ENCODE measurements at places on chromosomes 4 and X.
A peak's percentile ranks its signal among the peaks of the same experiment; 100 is the strongest.

DNA sequence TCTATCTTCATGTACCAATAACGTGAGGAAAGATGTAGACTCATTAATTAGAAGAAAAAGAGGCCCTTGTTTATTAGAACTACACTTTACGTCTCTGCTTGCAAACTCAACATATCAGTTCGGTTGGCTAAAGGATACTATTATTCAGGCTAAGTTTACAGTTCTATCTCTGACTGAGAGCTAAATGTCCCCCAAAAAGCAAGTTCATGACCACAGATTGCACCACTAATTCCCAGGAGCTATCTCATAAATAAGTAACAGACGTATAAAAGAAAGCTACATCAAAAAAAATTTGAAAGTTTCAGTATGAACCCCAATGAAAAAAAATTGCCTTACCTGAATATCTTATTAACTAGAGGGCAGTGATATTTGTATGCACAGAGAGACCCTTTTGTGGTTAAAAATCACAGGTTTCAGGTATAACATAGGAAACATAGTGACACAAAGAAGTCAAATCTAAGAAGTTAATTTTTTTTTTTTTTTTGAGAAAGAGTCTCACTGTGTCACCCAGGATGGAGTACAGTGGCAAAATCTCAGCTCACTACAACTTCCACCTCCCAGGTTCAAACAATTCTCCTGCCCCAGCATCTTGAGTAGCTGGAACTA is 128.9 kb downstream of the MAB21L2 start:
- DNase-seq = no peak

GRCh38 chr4:28675582-28675981 is 1814.9 kb downstream of the STIM2 start:
- DNase-seq = no peak

DNA sequence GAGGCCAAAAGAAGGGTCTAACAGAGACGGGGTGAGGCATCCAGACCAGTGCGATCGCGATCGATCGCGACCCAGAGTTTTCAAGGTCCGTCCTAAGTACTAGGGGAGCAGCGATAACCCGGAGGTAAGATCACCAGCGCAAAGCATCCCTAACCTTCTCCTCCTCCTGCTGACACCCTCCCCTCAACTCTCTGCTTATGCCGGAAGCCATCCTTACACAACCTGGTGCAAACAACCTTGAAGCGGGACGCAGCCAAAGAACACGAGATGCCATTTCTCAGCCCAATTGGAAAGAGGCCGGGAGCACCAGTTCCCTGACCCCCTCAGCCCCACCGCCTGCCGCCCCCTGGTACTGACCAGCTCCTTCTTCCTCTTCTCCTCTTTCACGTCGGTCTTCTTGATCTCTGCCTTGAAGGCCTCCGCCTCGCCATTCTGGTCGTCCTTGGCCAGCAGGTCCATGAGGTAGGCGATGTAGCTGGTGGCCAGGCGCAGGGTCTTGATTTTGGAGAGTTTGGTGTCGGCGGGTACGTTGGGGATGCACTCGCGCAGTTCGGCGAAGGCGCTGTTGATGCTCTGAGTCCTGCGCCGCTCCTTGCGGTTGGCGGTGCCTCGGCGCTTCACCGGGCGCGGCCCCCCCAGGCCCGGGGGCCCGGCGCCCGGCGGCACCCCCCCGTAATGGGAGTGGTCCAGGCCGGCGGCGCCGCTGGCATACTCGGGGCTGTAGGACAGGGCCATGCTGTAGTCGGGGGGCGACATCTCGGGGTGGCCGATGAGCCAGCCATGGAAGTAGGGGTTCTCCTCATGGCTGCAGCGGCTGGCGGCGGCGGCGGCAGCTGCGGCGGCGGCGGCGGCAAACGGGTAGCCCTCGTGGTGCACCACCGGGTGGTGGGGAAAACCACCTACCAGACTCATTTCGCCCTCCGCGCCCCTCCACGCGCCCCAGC is 1.4 kb downstream of the HAND2 start:
- no peak for DNase-seq

- DNase-seq = no peak
Observed at GRCh38 chrX:427812-428725, 41.4 kb upstream of the PPP2R3B start.

DNA sequence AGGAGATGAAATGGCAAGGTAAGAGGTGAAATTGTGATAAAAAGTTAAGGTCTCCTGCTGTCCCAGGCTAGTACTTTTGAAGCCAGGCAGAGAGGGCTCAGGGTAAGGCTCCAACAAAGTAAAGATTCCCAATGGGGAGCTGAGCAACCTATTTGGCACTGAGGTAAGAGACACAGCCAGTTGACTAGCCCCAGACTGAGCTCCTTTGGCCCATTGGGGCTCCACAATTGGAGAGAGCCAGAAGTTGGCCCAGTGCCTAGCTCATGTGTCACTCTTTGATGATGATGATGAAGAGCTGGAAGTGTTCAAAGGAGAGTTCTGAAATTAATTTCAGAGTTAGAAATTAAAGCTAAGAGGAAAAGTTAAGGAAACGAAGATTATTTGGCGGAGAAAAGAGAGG is 94.6 kb downstream of the RLIM start:
- no peak for DNase-seq

DNA sequence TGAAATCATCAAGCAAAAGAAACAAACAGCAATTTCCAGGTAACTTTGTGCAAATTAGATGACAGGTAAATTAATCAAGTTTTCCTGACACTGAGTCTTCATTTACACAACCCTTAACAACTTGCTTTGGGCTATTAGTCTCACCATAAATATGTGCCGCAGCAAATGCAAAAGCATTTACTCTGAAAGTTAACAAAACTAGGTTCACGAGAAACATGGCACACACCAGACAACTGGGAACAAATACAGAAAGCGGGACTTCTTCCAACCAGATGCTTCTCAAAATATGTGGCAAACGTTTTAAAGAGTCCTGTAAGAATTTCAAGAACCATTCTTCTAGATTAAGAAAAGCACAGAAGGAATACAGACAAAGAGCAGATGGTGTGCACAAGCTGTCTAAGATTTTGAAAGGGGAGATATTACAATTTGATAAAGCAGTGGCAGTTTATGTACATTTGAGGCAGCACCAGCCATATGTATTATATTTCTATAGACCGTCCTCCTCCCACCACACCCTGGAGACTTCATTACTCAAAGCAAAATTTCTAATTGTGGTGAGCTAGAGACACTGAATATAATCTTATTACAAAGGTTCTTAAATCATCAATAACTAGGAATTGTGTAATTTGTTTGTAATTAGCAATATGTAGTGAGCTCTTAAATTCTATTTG is 192.5 kb upstream of the ADAMTS3 start:
- DNase-seq = no peak

DNA sequence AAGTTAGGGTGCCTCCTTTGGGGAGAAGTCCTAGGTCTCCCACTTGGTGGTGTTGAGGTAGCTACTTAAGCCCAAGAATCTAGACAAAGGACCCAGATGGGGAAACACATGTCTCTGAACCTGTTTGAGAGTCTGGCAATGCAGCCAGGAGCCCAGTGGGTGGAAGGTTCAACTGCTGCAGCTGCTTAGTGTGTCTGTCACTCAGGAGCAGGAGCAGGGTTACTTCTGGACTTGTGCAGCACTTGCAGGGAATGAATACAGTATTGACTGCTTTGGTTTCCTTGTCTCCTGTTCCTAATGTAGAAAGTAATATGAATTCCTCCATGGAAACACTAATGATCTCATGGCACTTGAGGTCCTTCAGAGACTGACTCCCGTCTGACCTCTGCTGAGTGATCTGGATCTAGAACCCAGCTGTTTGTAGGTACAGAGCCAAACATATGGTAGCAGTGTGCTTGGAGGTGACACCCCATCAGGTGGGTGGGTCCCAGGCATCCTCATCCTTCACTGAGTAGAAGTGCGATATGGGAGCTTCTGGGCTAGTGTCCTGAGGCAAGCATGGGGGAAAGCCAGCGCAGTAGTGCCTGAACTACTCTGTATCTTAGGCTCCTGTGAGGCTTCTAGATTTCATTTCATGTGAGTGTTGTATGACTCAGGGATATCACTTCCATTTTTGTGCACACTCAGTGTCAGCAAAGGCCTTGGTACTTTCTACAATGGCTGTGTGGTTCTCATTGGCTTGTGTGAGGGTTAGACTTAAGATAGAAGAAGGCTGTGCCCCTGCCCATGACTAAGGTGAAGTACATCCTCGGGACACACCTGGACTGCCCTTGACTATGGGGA is 85.0 kb upstream of the WDR1 start:
- DNase-seq = no peak

- DNase-seq = no peak
Observed at GRCh38 chrX:150935467-150935866, 37.0 kb upstream of the CD99L2 start.

GRCh38 chr4:139769364-139769763 is 103.7 kb downstream of the MGST2 start:
- no peak for DNase-seq

DNA sequence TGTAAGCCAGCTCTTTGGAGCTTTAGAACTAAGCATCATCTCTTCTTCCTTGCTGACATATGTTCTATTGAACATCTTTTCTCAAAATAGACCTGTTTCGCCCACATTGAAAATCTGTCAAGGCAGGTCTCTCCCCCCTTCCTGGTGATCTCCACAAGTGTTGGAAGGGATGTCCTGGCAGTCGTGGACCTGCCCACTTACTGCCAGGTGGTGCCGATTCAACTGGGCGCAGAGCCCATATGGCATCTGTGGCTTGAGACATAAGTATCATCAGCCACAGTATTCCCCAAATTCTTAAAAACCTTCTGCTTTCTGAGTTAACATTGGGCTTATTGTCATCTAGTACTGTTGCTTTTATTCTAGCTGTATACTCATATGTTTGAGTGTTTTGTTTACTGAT is 969.3 kb upstream of the FTHL17 start:
- no peak for DNase-seq

GRCh38 chr4:111678479-111678878 is 466.8 kb upstream of the FAM241A start:
- no peak for DNase-seq

DNA sequence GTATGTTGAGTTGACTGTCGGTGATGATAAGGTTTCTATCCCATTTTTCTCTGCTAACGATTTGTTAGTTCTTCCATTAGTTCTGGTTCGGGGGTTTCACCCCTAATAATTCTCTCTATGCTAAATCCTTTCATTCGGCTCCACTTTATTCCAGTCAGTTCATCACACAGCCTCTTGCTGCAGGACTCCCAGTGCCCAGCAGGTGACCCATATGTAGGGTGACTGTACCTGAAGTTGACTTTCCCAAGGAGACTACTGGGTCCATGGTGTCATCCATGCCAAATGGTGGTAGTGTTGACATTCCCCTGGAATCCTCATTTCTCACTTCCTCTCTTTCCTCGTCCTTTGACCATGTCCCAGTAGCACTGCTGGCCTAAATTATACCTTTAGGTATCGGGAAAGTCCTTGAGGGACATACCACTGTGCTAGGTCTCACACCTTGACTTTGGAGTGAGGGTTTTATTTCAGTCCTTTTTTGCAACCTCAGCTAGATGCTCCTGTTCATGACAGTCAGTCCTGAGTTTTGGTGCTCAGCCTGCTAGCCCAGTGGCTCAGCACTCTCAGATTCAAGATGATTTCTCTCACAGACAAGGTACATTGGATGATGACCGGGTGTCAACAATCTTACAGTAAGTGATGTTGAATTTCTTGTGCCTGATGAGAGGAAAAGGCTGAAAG is 105.1 kb upstream of the ARHGAP24 start:
- DNase-seq = no peak

GRCh38 chr4:84753321-84753972 is 170.5 kb downstream of the CDS1 start:
- DNase-seq = no peak

DNA sequence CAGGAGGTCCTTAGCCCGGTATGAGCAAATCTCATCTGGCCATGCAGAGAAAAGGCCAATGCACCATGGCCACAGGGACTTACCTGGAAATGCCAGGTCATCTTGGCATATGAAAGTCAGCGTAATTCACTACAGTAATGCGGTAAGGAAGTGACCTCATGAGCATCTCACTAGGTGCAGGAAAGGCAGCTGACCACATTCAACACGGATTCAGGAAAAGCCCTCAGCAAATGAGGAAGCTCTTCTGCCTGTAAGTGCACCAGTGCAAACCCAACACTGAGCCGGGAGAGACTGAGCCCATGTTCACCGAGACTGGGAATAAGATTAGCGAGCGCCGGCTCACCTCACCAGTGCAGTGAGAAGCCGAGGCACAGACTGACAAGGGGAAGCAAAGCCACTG is 23.7 kb downstream of the LRPAP1 start:
- DNase-seq = no peak

GRCh38 chr4:56552273-56552672 is 46.7 kb downstream of the ARL9 start:
- no peak for DNase-seq

DNA sequence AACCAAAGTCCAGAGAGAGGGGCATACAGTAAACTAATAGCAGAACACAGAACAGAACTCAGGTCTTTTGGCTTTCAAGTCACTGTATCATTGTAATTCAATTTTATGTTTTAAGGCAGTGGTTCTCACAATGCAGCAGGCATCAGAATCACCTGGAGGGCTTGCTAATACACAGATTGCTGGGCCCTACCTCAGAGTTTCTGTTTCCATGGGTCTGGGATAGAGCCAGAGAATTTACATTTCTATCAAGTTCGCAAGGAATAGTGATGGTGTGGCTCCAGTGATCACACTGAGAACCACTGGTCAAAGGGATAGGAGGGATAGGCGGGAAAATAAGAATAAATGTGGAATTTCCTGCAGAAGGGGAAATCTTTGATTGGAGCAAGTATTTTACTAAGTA is 36.7 kb downstream of the LANCL3 start:
- peak; percentile 5 for DNase-seq

All from NT2/D1 (cell line).